ENCODE measurements at places on chromosomes 4 and X.
A peak's percentile ranks its signal among the peaks of the same experiment; 100 is the strongest.

- DNase-seq, result no peak
Measured at GRCh38 chr4:154030746-154031145, 241.9 kb upstream of the SFRP2 start.

DNA sequence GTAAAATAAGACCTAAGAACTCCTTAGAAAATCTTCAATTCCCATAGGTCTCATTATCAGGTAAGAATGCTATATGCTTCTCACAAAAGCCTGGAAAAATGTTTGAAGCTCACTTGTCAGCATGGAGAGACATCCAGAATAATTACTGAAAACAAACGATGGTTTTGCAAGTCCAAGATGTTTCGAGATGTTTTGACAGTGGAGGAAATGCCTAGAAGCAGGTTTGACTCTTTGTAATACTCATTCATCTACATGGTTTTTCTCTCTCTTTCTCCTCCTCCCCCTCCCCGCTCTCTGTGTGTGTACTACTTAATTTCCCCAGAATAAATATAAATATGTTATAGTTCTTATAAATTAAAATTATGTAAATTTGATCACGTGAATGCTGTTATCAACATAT is 131.9 kb upstream of the NR3C2 start:
- no peak for DNase-seq

DNA sequence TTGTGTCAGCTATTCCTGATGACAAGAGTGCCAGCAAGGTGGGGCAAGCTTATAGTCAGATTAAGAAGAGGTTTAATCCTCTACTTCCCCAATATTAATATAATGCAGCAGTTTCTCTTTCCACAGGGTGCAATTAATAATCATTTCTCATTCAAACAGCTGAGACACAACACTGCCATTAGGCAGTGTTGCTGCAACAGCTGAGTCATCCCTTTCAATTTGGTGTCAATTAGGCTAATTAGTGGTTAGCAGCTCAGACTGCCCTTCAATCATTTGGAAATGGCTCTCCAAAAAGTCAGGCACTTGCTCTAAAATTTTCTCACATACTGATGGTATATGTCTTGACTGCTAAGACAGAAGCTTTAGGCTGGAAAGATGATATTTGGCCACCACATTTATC is 265.7 kb upstream of the FAM241A start:
- no peak for DNase-seq

DNA sequence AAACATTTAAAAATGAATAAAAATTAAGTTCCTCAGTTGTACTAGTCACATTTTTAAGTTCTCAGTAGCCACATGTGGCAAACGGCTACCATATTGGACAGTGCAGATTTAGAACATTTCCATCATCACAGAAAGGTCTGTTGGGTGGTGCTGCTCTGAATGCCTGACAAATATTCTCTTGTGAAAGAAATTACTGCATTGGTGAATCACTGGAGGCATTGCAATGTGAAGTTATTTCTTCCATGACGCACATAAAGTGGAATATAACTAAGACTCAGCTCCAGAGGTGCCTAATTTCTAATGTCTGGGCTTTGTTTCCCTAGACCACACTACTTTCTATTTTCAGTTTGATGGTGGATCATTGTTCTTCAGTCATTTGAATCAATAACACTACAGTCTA is 44.9 kb downstream of the CLNK start:
- no peak for DNase-seq

- no peak for DNase-seq
Measured at GRCh38 chr4:84091266-84091665, 407.8 kb downstream of the NKX6-1 start.

DNA sequence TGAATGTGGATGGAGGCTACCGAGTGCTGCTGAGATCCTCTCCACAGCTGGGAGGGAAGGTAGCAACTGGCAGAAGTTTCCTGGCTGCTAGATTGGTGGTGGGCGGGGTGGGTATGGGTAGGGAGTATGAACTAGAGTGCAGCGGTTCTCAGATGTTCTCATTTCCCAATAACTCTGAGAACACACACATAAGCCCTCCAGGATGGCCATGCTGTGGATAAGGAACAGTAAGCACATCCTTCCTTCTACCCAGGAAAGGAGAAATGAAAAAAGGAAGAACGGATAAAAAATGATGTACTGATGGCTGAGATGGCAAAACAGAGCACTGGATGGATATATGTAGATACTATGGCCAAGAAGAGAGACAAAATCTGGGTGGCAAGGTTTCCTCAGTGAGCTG is 116.0 kb downstream of the ZNF827 start:
- no peak for DNase-seq

GRCh38 chr4:8910822-8911315 is 39.2 kb upstream of the HMX1 start:
- DNase-seq, result no peak

DNA sequence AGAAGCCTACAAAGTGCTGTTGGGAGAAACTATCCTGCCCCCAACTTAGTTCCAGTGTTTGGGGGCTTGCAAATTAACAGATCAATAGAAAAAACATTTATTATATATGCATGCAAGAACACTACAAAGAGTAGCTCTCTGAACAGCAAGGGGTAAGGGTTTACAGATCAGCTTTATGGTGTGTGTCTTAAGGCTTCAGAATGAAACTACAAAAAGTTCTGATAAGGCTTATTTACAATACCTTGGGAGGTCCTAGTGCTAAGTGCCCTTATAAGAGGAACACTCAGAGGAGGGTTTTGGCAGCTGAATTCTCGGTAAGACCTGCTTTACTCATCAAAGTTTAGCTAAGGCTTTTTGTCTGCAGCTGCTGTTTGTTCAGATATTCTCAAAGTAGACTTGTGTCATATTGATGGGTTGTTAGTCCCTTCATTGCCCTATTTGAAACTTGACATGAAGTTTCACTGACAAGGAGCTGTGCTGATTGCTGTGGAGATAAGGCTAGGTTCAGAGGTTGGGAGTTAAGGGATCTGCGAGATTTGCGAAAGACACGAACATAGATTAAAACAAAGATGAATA is 7.7 kb downstream of the ERVMER34-1 start:
- no peak for DNase-seq

GRCh38 chrX:141278306-141278705 is 36.0 kb upstream of the SPANXC start:
- DNase-seq, result no peak

DNA sequence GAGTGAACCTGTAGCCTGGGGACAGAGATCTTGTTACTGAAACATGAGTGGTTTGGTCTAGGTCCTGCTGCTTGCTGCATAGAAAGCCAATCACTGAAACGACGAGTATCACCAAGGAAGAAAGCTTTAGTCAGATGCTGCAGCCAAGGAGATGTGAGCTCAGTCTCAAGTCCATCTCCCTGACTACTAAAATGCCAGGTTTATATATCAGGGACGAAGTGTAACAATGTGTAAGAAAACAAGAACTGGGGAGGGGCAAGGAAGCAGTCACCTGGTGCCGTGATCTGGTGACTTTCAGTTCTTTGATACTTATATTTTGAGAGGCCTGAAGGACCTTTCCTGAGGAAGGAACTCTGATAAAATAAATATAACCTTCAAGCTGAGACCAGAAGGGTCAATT is 19.6 kb upstream of the ABRAXAS1 start:
- no peak for DNase-seq

GRCh38 chr4:185859111-185859510 is 47.1 kb upstream of the SORBS2 start:
- DNase-seq, result no peak

- DNase-seq, result peak; percentile 80
Measured at GRCh38 chr4:15656038-15656470, 897 bp upstream of the FBXL5 start.

DNA sequence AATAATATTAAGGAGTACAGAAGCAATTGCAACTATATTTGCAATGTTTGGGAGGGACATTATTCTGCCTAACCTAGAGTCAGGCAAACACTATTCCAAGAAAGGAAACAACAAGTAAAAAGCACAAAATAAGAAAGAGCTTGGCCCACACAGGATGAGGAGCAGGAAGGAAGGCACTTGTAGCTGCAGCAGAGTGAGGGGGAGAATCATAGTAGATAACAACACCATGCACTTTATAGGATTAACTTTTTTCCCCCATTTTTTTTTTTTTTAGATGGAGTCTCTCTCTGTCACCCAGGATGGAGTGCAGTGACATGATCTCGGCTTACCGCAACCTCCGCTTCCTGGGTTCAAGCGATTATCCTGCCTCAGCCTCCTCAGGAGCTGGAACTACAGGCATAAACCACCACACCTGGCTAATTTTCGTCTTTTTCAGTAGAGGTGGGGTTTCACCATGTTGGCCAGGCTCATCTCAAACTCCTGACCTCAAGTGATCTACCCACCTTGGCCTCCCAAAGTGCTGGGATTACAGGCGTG is 10.3 kb upstream of the JCHAIN start:
- no peak for DNase-seq

DNA sequence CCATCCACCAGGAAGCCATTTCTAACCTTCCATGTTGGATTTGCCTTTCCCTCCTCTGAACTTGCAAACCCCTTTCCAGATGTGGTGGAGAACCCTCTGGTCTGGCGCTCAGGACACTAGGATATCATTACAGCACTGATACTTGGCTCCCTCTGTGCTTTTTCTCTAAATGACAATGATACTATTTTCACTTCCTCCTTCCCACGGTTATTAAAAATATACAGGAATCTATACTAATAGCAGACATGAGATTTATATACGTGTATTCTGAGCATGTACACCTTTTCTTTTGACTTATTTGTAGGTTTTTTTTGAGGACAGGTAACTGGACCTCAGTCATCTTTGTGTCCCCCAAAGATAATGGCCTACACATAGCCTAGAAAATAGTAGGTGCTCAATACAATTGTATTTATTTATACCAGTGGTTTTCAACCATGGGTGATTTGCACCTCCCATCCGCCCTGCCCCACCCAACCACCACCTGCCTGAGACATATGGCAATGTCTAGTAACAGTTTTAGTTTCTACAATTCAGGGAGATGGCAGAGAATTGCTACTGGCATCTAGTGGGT is 60.4 kb upstream of the PLAC8 start:
- no peak for DNase-seq

GRCh38 chr4:142218726-142219125 is 582.3 kb downstream of the IL15 start:
- no peak for DNase-seq

DNA sequence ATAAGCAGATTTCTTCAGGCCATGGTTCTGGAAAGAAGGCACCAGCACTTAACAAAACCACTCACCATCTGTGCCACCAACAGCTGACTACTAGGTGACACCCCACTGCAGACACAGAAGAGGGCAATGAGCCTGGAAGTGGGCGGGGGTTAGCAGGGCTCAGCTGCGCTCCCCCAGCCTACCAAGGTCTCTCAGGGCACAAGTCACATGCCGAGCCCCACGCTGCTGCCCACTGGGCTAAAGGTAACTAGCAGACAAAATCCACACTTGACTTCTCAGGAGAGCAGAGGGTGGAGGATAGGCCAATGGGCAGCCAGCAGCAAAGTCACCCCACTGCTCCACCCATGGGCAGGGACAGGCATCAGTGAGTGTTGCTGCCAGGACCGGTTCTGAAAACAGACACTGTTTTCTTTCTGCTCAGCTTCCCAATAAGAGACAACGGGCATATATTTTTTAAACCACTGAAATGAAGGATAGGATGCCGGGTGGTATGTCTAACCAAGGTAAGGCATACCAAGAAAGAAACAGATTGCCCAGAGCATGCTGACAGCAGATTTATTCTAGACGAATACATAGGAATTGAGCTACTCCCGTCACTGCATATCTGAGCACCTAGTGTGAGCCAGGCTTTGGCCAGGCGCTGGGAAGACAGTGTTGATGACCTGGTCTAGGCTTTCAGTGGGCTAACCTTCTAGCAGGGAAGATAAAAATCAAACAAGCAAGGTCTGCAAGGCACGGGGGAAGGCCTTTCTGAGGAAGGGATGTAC is 20.1 kb downstream of the ACSL1 start:
- no peak for DNase-seq

- DNase-seq, result no peak
Measured at GRCh38 chr4:146224326-146224966, 10.1 kb downstream of the REELD1 start.
